A375 (cell line): ENCODE measurements at places on chromosomes 2 and 18. TPM values are rescaled to one million over a fixed set of nuclear protein-coding genes. Genes with fewer than 3 reads are reported as not detected.

The ANKRD30BL gene
- total RNA-seq = not detected in 2 replicates

The KCNF1 gene
- not detected in 2 replicates for total RNA-seq

The RHOB gene
- total RNA-seq = 125 and 132 TPM in 2 replicates

The MYCN gene
- 0.08 TPM in 2 replicates for total RNA-seq

The QPCT gene
- 5.9 and 7.7 TPM in 2 replicates for total RNA-seq

The HOXD3 gene
- total RNA-seq = 0.90 and 2.7 TPM in 2 replicates

The B4GALT6 gene
- total RNA-seq = 6.1 and 8.6 TPM in 2 replicates

The FEV gene
- not detected in 2 replicates for total RNA-seq

The SPP2 gene
- not detected in 2 replicates for total RNA-seq

The TM4SF20 gene
- total RNA-seq = not detected in 2 replicates

The CIB4 gene
- not detected in 2 replicates for total RNA-seq

The GPR55 gene
- total RNA-seq = 0.53 and 0.94 TPM in 2 replicates

The NRP2 gene
- total RNA-seq = 45.5 and 54.1 TPM in 2 replicates

The CKAP2L gene
- 14.0 and 17.8 TPM in 2 replicates for total RNA-seq

The LYPD1 gene
- total RNA-seq = 23.1 and 29.0 TPM in 2 replicates

The ALPP gene
- total RNA-seq = 0.13 and 0.26 TPM in 2 replicates

The CTNNA2 gene
- total RNA-seq = not detected in 2 replicates

The HES6 gene
- total RNA-seq = 13.4 and 16.1 TPM in 2 replicates

The SERPINB10 gene
- total RNA-seq = not detected in 2 replicates

The STEAP3 gene
- 3.2 and 4.1 TPM in 2 replicates for total RNA-seq

The EDAR gene
- not detected in 2 replicates for total RNA-seq

The IFIH1 gene
- total RNA-seq = 1.5 and 2.9 TPM in 2 replicates

The PRKAG3 gene
- total RNA-seq = not detected in 2 replicates

The SGPP2 gene
- total RNA-seq = not detected in 2 replicates
